ENCODE measurements at places on chromosomes 3 and 15.

GRCh38 chr3:130933801-130934345 is 40.0 kb downstream of the ATP2C1 start:
- no peak for DNase-seq

GRCh38 chr3:8451696-8452095 is 49.9 kb upstream of the LMCD1 start:
- DNase-seq: no peak

- no peak for DNase-seq
These were observed 2.1 kb downstream of the LDHAL6B start for GRCh38 chr15:59208613-59209249.

DNA sequence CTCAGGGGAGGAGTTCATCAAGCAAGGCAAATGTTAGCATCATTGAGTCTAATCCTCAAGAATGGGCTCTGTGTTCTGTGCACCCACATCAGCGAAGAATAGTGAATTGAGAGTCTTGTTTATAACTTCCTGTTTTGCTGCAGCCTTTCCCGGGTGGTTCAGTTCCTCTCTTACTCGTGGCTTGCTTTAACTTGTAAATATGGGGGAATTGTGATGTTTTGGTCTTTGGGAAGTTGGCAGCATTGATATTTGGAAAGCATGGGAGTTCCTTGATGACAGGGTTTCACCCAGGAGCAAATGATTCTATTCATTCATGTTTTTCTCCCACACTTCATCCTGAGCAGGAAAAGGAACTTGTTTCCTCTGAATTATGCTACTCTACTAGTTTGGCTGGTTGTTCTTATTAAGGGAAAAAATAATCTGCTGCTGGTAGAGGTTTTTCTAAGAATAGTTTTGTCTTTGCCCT is 40.4 kb downstream of the GPD1L start:
- peak; percentile 65 for DNase-seq

GRCh38 chr15:90020021-90020735 is 19.1 kb downstream of the ZNF710 start:
- DNase-seq: peak; percentile 74

GRCh38 chr3:7166460-7166859 is 305.5 kb downstream of the GRM7 start:
- DNase-seq: no peak

- DNase-seq: no peak
These were observed 103.1 kb upstream of the CCDC39 start for GRCh38 chr3:180782195-180782984.

- DNase-seq: no peak
These were observed 2.6 kb upstream of the CHL1 start for GRCh38 chr3:194001-194400.

DNA sequence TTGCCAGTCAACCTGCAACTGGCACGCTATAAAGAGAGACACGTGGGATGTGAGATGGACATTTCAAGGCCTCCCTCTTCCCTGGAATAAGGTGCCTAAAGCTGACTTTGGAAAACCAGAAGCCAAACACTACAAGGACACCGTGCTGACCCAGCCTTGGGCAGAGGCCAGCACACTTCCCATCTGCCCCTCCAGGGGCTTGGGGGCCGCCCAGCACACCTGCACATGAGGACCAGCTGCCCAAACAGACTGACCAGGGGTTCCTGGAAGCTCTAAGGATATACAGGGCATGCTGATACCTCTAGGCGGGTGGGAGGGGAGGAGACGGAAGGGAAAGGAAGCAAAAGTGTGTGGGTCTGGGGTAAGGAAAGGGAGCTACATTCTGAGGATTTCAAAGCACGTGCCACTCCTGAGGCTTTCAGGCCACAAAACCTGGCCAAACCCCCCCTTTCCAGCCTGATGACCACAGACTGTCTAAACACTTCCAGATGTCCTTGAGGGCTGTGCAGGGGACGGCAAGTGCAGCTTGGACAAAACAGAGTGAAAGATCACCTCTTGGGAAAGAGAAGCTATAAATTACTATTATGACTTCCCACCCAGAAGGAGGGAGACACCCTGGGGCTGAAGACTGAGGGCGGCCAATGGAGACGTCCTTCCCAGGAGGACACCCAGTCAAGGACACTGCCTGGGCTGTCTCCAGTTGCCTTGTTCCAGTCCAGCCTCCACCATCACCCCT is 57.9 kb downstream of the ADCY5 start:
- DNase-seq: no peak

- no peak for DNase-seq
These were observed 81.3 kb downstream of the VGLL4 start for GRCh38 chr3:11562277-11562881.

GRCh38 chr3:177527182-177527581 is 329.9 kb upstream of the TBL1XR1 start:
- DNase-seq: no peak

- DNase-seq: no peak
These were observed 89.1 kb upstream of the PHLDB2 start for GRCh38 chr3:111769992-111770352.

- DNase-seq: no peak
These were observed 359.6 kb upstream of the TPRG1 start for GRCh38 chr3:188812198-188812597.

GRCh38 chr3:189188466-189188865 is 16.7 kb downstream of the TPRG1 start:
- no peak for DNase-seq

- DNase-seq: no peak
These were observed 107.0 kb downstream of the SHOX2 start for GRCh38 chr3:157999246-157999645.

Measured in HL-60 (cell line).